ENCODE measurements at places on chromosomes 12 and 14. TPM values are rescaled to one million over a fixed set of nuclear protein-coding genes. Genes with fewer than 3 reads are reported as not detected.

Gene MAP3K9
- 1.7 TPM for total RNA-seq

Gene LBHD2
- total RNA-seq: 6.3 TPM

Gene SIRT4
- 2.4 TPM for total RNA-seq

Gene PTPRB
- 14.8 TPM for total RNA-seq

Gene MAP1LC3B2
- total RNA-seq: not detected

Gene GPN3
- total RNA-seq: 23.0 TPM

DNA sequence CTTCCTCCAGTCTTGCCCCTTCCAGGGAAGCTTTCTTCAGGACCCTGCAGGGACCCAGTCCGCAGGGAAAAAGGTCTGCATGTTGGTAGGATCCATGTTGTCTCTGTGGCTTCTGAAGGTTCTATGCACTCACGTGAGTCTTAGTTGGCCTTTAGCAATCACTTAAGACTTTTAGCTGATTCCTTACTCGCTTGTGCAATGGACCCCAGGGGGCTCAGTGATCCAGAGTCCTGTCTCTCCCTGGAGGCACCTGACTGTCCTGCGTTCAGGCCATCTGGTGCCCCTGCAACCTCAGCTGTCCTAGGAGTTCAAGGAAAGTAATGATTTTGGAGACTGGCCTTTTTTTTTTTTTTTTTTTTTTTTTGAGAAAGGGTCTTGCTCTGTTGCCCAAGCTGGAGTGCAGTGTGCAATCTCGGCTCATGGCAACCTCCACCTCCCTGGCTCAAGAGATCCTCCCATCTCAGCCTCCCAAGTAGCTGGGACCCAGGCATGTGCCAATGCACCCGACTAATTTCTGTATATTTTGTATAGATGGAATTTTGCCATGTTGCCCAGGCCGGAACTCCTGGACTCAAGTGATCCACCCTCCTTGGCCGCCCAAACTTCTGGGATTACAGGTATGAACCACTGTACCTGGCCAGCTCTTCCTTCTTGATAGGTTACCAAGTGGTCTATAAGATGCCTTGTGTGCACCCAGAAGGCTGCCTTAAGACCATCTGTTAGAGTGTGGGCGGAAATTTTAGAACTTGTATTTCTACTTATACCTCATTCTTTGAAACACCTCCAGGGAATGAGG lies 4.6 kb downstream of the IFI27L2 start:
- no peak for DNase-seq

DNA sequence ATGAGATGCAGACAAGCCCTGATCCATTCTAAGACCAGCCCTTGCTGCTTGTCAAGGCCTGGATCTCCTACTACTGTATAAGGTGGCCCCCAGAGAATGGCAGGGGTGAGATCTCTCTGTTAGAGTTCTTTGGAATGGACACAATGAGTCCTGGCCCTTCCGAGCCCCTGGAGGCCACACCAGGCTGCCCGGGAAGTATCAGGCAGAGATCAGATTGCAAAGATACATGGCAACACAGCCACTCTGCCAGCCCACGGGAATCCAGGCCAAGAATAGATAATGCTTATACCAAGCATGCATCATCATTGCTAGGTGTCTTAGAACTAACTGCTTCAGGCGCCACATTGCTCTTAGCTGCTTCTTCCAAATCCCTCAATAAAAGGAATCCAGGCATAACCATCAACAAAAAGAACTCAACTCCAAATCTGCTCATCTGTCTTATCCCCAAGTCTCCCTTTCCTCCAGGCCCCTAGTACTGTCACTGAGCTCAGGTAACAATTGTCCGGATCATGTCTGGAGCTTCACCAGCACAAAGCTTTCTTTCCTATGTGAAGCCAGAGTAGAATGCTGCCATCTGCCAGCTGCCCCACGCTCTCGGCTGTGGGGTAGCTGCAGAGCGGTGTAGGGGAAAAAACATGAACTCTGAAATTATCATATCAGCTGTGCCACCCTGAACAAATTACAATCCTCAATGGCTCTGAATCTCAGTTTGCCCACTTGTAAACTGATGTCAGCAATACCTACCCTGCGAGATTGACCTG lies 5.5 kb upstream of the VASH1 start:
- no peak for DNase-seq

GRCh38 chr14:58965601-58966000 lies 222.9 kb upstream of the DAAM1 start:
- DNase-seq: no peak

- no peak for DNase-seq
Observed at GRCh38 chr12:98922871-98923270, 277.8 kb downstream of the APAF1 start.

GRCh38 chr12:12941450-12942350 lies 10.3 kb downstream of the GPRC5D start:
- DNase-seq: no peak

- no peak for DNase-seq
Observed at GRCh38 chr12:51907856-51908425, 637 bp downstream of the ACVRL1 start.

GRCh38 chr14:103296007-103296406 lies 38.0 kb upstream of the EIF5 start:
- no peak for DNase-seq

DNA sequence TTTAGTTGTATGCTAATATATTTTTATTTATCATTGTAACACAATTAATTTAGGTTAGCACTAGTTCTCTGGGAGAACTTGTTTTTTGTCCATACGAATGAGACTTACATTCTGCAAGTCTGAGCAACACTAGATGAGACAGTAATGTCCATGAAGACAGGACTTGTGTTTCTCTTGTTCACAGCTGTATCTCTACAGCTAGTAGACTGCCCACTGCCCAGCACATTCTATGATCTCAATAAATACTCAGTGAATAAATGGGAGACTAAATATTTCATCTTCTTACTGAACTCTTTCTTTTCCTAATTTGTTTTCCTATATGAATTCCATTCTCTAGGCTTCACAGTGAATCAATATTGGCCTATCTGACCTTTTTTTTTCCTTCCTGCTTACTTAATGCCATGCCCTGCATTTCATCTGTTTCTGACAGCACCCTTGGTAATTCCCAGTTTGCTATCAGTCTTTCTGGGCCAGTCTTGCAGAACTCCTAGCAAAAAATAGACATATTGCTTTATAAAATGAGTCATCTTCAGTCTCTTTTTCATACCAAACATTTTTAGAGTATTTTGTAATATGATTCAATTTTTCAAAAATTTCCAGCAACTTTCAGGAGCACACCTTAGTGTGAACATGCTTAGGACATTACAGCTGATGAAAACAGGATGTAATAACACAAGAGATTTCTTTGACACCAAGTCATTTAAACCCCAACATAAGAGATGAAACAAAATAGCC lies 185.5 kb upstream of the ATP2B1 start:
- DNase-seq: no peak

- no peak for DNase-seq
Observed at GRCh38 chr12:30416631-30417030, 279.0 kb downstream of the IPO8 start.

DNA sequence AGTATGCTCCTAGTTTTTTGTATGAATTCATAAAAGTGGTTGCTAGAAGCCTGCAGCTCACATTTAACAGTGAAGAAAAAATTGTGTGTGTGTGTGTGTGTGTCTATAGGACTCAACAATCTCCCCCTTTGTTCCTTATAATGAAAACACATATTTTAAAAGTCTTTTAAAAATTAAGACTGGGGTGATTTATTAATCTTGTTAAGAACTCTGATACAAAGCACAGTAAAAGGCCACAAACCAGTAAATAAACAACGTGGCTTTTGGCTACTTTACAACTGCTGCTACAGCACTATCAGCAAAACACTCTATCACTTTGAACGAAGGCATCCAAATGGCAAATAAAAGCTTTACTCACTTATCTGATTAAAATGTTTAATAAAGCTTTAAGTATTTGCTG lies 594 bp upstream of the VCPKMT start:
- no peak for DNase-seq

- DNase-seq: no peak
Observed at GRCh38 chr12:6854036-6854435, 2.1 kb downstream of the USP5 start.

DNA sequence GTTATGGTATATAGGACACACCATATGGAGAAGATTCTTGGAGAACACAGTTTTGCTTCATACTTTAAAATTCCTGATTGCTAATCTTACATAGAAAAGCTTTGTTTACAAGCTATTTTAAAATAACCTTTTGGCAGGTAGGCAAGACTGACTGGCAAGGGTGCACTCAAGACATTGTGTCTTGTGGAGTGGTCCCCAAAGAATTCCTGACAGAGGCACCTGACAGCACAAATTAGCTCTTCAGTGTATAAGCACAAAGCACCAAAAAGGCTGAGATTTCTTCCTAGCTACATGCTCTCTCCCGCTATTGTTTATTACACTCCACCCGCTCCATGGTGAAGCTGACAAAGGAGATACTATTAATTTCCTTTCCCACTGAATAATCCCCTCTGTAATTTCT lies 139.4 kb downstream of the MON2 start:
- DNase-seq: no peak

GRCh38 chr12:117334051-117334450 lies 27.4 kb downstream of the NOS1 start:
- DNase-seq: no peak

GRCh38 chr14:85471156-85471555 lies 58.8 kb upstream of the FLRT2 start:
- no peak for DNase-seq

DNA sequence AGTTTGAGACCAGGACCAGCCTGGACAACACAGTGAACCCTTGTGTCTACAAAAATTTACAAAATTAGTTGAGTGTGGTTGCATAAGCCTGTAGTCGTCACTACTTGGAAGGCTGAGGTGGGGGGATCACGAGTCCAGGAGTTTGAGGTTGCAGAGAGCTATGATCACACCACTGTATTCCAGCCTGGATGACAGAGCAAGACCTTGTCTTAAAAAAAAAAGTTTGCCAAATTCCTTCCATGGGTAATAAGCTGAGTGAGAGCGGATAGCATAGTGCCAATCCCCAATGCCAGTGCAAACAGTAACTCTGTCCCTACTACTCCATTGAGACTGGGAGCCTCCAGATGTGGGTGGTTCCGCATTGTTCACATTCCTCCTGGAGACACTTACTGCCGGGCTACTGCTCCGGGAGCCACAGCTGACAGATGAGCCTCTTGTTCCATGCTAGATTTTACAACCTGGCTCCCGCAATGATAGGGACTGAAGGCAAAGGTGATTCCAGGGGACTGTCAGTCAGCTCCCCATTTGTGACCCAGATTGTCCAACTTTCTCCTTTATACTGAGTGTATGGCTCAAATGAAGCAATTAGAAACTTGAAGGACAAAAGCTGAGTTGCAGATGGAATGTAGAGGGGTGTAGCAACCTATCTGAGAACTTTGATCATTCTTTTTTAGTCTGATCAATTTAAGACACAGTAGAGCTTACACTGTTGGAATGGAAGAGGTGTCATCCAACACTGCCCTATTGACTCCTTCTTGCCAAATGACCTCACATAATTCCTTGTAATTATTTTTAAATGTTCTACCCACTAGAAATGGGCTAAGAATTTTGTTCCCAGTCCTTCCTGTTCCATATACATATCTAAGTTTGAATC lies 13.4 kb upstream of the FRMD6 start:
- no peak for DNase-seq

DNA sequence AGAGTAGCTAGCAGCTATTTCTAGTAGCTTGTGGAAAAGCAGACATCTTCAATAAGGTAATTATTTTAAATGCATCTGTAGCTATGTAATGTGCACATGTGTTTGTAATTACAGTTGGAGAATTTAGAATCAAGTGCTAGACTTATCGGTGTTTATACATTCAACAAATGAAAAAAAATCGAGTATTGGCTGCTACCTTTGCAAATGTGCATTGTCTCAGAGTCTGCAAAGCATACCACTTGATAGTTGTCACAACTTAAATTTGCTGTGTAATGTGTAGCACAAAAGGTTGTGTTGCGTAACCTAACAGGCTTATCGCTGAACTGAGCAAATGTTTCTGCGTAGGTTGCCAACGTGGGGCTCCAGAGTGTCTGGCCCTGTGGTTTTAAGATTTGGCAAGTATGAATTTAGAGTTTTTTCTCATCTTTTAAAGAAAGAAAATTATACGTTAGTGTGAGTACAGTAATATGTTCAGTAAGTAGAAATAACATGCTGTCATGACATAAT lies 44.3 kb downstream of the TMTC2 start:
- no peak for DNase-seq

- no peak for DNase-seq
Observed at GRCh38 chr14:30143627-30144026, 216.0 kb upstream of the PRKD1 start.

DNA sequence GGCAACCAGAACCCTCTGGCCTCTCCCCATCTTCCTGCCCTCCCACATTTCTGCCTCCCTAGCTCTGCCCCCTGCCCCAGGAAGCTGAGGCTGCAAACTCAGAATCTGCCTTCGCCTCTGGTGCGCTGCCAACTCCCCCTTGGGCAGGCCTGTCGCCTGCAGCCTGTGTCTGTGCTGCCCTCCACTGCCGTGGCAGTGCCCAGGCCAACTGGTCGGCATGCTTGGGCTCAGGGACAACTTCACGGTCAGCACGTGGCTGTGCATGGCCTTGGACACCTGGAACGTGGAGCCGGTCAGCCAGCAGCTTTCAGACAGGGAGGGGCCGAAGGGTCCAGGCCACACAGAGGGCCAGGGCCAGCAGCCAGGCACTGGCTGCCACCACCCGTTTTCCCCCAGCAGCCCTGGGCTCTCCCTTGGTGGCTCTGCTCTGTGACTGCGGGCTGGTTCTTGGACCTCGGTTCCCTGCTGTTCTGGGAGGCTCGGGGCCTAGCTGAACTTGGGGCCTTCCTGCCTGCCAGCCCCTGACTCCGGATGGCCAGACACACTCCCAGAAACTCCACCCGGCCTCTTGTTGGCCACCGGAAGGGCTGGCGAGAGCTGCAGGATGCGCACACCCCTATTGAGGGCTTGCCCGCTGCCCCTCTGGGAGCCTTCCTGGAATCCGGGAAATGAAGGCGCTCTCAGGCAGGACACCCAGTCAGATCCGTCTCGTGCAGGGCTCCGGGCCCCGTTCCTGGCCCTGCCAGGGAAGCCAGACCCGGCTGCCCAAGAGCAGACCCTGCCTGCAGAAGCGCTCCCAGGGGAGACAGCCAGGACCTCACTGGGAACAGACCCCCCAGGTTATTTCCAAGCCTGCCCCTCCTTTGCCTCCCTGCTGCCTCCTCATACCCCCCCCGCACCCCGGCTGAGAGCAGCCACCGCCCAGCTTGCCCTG lies 34.2 kb upstream of the PPP1R13B start:
- DNase-seq: no peak

- DNase-seq: no peak
Observed at GRCh38 chr12:51401900-51402299, 10.7 kb upstream of the GALNT6 start.

GRCh38 chr12:13719986-13720385 lies 261.4 kb downstream of the GRIN2B start:
- no peak for DNase-seq

- no peak for DNase-seq
Observed at GRCh38 chr14:106633721-106634120, 1107.3 kb downstream of the TMEM121 start.

DNA sequence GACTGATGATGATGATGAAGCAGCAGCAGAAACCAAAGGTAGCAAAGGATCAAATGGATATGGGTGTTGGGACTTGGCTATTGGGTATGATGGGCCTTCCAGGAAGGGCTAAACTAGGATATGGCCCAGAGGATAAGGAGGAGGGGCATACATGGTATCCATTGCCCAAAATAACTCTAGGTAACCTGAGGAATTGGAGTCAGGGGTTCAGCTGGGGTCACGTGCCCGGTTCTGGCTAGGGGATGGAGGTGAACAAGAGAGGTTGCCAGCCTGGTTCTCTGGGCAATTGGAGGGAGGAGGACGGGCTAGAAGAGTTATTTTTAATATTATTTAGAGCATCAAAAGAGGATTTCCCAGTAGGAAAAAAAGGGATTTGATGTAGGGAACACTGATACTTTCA lies 2.7 kb upstream of the ANKRD52 start:
- no peak for DNase-seq

- no peak for DNase-seq
Observed at GRCh38 chr12:25985316-25986175, 27.1 kb downstream of the RASSF8 start.
